ENCODE measurements at places on chromosomes 1 and 21.

DNA sequence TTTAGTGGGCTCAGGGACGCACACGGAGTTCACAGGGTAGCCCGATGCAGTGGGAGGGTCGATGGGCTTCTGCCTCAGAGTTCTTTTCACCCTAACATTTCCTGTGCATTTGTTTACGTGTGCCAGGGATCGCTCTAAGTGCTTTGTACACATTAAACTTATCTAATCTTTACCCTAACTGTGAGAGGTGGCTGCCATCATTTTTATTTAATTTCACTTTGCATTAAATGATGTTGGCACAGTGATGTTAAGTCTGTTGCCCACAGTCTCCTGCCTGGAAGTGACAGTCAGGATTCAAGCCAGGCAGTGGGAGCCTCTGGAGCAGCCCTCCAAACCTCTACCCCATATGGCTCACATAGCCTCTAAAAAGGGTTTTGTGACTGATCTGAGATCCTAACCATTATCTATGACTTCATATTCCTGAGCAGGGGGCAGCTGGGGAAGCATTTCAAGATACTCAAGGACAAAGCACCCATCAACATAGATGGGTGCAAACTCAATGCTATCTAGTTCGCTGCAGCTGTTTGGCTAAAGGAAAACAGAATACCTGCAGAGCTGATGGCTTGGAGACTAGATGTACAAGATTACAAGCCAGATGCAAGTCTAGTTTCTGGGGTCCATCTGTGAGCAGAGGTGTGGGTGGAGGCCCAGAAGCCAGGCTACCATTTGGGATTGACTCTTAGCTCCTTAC, 303.8 kb downstream of the DISC1 start:
- no peak for DNase-seq

DNA sequence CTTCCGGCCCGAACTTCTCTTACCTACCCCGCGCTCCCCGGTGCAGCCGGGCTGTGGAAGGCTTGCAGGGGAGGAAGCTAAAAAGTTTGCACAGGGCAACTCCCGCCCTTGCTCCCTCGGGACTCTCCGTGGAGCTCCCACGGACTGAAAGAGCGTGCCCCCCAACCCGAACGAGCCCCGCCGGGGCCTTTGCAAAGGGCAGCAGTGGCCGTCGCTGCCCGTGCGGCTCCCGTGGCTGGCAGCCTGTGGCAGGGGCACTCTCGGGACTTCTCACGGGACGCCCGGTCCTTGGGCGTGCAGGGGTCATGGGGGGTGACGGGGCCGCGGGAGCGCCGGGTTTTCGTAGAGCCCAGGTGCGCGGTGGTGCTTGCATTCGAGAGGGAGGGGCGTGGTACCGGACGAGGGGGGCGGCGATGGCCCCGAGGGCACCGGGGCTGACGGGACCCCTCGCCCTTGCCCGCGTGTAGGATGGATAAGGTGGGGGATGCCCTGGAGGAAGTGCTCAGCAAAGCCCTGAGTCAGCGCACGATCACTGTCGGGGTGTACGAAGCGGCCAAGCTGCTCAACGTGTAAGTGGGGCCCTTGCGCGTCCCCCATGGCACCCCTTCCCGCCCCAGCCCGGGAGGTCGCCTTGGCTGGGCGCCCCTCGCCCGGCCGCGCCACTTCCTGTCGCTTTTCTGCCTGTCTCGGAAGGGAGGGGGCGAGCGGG, 711 bp downstream of the GADD45A start:
- peak; percentile 52 for DNase-seq

DNA sequence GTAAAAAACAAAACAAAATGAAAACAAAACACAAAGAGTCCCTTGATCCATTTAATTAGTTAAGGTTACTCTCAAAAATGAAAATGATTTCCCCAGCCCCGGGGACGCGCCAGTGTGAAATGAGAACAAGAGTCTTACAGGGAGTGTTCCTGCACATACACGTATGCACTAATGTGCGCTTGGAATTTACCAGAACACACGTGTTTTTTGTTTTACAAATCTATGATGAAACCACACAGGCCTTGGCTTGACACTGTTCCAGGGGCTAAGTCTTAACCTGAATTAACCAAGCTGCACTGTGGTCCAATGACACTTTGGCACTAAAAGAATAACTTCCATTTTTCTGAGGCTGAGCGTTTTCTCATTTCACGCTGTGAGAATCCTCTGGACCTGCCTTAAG, 63.7 kb downstream of the SLC45A1 start:
- no peak for DNase-seq

- no peak for DNase-seq
Observed at GRCh38 chr1:186626356-186626932, 53.8 kb downstream of the PTGS2 start.

DNA sequence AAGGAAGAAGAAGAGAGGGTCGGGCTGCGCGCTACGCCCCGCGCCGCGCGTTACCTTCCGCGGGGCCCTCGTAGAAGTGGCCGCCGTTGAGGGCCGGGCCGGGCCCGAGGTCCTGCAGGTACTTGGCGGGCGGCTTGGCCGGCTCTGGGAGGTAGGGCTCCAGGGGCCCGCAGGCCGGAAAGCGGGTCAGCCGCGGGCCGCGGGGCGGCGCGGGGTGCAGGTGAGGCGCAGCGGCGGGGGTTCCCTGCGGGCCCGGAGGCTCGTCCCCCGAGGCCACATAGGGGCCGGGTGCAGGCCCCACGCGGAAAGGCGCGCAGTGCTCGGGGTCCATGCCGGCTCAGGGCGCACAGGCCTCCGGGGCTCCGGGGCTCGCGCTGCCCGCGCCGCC, 196 bp downstream of the ALX3 start:
- DNase-seq, result no peak

GRCh38 chr1:5728663-5729355, 263.4 kb downstream of the NPHP4 start:
- DNase-seq, result no peak

- DNase-seq, result no peak
Observed at GRCh38 chr1:172041742-172042141, 200.4 kb downstream of the DNM3 start.

- DNase-seq, result no peak
Observed at GRCh38 chr1:203652724-203653461, 26.3 kb downstream of the ATP2B4 start.

- DNase-seq, result no peak
Observed at GRCh38 chr21:44578371-44579055, 1.9 kb downstream of the KRTAP10-5 start.

DNA sequence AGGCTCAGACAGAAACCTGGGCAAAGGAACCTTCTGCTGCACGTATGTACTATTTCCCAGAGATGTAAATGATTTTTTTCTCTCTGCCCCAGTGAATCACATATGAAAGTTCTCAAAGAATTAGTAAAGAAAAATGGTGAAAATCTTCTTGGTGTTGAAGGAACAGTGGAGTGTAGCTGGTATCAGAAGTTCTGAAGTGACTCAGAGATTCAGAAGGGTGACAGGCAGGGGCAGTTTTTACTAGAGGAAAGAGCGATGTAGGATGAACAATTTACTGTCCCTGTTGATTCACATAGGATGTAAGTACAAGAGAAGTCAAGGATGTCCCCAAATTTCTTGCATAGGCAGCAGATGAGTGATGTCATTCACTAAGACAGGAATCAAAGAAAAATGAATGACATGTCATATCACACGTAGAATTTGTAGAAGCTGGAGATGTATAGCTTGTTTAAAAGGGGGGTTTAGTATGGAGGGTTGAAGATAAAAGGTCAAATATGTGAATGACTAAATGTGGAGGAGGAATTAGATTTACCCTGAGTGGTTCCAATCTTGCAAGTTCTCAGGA, 26.4 kb downstream of the WLS start:
- DNase-seq, result no peak

- DNase-seq, result no peak
Observed at GRCh38 chr1:58689167-58689566, 10.7 kb downstream of the MYSM1 start.

DNA sequence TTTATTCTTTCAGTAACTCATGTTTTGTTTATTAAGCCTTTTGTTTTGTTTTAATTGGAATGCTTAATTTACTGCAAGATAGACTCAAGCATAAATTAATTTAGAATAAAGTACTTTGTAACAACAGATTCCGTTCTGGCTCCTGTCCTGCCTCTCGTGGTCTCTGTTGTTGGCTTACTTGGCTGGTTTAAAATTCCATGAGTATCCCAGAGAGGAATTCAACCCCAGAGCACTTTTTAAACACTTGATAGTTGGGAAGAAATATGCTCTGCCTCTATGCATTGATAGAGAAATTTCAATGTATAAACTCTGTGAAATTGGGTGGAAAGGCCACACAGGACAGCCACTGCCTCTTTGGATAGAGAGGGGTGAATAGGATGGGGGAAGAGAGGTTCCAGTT, 89.7 kb downstream of the ATP5PO start:
- DNase-seq, result no peak

GRCh38 chr1:243490748-243491686, 235.2 kb downstream of the SDCCAG8 start:
- DNase-seq, result no peak

DNA sequence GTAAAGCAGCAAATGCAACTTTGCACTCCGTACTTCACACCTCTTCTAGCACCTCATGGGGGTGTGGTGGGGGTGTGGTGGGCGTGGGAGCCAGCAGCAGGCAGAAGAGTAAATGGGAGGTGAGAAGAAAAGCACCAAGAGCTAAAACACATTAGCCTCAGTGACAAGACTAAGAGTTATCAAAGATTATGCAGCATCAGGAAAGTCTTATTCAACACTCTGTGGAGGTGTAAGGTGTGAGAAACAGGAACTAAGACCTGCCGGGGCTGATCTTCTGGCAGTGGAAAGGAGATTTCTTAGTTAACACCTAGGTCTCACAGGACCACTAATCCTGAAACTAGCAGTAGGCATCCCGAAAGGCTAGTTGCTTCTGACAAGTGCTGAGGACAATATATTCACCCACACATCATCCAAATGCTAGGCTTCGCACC, 9.9 kb downstream of the TGFBR3 start:
- no peak for DNase-seq

DNA sequence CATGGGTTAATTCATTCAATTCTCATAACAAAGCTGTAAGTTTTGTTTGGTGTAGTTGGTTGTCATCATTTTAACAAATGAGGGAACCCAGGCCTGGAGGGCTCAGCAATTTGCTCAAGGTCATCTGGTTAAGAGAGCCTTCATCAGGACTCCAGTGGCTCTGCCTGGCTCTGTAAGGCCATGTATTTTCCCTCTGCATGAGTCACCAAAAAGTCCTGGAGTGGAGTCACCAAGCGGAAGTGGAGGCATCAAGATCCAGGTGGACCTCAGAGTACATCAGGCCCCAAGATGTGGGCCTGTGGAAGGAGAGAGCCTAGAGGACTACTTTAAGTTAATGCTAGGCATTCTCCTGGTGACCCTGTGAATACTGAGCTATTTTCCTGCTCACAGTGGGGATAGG, 30.0 kb upstream of the RBM15 start:
- DNase-seq, result no peak

GRCh38 chr1:166977951-166978350, 2.6 kb upstream of the ILDR2 start:
- DNase-seq, result no peak

GRCh38 chr1:213723187-213723586, 264.6 kb upstream of the PROX1 start:
- DNase-seq, result no peak

GRCh38 chr1:4344065-4344732, 310.2 kb upstream of the AJAP1 start:
- DNase-seq, result no peak

Measured in stimulated activated CD4-positive, alpha-beta T cell treated with anti-CD3 and anti-CD28 coated beads, TNF-alpha, amount 100 ng/mL, for 1 hour (primary cell).